ENCODE measurements at places on chromosomes 3 and 15. TPM values are rescaled to one million over a fixed set of nuclear protein-coding genes. Genes with fewer than 3 reads are reported as not detected.
A peak's percentile ranks its signal among the peaks of the same experiment; 100 is the strongest.

DNA sequence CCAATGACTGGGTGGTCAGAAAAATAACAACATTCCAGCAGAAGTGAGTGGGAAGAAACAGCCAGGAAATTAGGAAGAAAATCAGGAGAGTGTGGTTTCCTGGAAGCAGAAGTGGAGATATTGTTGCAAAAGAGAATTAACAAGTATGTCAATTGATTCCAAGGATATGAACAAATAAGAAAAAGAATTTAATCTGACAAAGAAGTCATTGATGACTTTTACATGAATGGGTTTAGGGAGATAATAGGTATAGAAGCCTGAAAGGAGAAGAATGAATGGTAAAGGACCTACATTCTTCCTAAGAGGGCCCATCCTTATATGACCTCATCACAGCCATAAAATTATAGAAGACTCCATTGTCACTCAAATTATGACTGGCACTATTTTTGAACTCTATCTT is 1440.1 kb downstream of the OTOL1 start:
- no peak for DNase-seq

GRCh38 chr3:39241561-39241960 is 38.3 kb downstream of the CX3CR1 start:
- DNase-seq = no peak

DNA sequence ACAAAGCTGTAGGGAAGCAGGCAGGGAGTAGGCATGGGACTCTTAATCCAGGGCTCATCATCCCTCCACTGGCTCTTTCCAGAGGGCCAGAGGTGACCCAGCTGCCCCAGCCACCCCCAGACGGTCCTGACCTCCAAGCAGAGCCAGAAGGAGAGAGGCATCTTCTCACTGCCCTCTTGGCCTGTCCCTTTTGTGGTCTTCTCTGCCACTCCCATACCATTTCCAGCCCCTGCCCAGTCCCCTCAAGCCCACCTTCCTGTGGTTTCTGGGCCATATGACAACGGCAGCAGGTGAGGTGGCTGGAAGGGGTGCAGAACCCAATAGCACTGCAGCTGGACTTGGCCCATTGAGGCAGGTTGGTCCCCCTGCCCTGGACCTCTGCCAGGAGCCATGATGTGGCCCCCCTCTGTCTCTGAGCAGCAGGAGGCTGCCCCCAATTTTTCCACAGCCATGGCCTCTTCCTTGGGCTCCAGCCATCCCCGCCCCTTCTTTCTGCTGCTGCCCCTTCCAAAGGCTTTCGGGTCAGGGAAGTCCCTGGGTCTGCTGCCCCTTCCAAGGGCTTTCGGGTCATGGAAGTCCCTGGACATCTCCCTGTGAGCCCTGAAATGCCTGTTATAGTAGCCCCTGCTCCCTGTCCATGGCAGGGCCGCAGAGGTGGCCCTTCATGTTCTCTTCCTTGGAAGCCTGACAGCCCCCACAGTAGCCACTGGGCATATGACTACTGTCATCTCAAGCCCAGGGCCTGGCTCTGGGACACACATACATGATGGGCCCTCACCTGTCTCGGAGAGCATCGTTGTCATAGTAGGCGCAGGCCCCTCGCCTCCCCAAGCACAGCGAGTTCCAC is 39.5 kb upstream of the RAB6B start:
- no peak for DNase-seq

Gene ZNF502
- polyA plus RNA-seq = 8.6 TPM

- no peak for DNase-seq
Measured at GRCh38 chr15:63196842-63197241, 7.4 kb downstream of the RAB8B start.

DNA sequence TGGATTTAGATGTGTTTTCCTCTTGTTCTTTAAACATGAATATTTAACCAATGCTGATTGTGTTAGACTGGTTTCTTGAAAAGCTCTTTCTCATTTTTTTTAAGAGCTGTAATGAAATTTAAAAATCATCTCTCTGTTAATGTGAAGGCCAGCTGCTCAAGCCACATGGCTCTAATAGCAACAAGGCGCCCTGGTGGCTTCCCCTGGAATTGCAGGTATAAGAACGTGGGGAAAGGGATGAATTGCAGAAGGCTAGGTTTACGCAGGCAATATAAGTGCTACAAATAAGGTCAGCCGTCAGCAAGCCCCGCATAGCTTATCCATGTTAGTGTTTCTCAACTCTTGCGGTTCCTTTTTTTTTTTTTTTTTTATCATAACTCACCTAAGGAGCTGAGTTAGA is 108.5 kb downstream of the SAMMSON start:
- DNase-seq = no peak

DNA sequence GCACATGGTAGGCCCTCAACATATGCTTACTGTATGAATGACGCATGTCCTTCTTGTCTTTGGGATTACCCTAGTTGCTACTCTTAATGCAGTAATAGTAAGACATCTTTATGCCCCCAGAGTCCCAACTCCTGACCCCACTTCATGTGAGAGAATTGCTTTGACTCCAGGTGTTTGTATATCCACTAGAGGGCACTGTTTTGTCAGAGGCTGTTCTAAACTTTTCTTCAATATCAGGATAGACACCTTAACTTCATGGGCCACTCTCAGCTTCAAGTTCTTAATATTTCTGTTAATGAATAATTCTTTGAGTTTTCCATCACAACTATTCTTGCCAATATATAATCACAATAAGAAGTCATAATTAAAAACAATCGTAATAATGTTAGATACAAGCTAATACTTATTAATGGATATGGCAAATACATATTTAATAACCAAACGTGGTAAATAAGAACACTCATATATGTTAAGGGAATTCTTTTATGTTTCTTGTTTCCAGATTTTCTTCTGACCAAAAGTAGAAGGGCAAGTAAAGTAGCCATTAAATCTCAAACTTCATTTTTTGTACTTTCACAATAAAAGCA is 337.2 kb upstream of the DNAJC19 start:
- DNase-seq = no peak

DNA sequence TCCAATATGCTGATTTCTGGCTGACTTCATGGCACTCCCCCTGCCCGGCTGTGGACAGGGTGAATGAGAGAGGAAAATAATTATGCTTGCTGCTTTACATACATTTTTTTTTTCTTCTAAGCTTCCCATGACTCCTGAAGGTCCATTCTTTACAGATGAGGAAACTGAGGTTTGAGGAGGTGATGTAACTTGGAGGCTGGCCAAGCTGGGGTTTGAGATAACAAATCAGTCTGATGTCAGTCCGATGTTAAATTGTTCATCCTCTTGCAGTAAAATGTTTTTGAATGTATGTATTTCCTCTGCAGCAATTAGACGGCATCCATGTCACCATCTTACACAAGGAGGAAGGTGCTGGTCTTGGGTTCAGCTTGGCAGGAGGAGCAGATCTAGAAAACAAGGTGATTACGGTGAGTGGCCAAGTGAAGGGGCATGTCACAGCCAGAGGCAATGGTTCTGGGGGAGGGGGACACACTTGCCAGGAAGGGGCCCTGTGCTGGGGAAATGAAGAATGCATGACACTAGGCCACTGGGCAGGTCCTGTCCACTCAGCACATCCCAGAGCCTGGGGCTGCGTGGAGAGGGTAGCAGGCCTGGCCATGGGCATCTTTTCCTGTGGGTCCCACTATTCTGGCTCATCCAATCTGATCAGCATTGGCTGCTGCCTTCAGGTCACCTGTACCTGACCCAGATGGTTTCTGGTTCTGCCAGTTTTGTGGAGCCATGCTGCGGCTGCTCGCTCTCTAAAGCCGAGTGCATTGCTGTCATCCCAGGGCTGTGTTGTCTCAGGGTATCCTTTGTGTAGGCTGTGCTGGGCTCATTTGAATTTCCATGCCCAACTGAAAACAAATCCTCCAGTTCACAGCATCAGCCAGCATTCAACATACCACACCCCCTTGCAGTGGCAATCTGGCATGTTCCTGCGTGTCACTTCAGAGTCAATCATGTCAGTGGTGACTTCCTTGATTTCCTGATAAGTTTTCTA is 20.4 kb downstream of the STARD5 start:
- no peak for DNase-seq

Gene BUB1B
- 30.4 TPM for polyA plus RNA-seq

Gene SLC9C1
- 0.50 TPM for polyA plus RNA-seq

- DNase-seq = peak; percentile 37
Measured at GRCh38 chr3:105368566-105369499, 2.1 kb downstream of the ALCAM start.

Gene CPEB1
- 0.91 TPM for polyA plus RNA-seq

Gene TEX55
- polyA plus RNA-seq = not detected

DNA sequence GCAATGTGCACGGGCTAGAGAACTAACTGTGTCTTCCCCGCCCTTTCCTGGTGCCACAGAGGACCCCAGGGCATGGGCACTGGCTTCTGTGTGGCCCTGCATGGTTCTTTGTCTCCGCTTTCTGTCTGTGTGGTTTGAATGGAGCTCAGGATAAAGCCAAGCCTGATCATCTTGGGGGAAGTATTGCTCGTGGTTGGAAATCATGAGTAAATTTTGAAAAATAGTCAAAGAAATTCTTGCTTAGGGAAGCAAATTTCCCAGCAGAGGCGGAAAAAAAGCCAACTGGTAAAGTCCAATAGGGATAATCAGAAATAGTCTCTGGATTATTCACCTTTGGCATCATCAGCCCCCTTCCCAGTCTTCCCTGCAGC is 55.4 kb downstream of the MAGEF1 start:
- DNase-seq = no peak

- DNase-seq = no peak
Measured at GRCh38 chr3:32126305-32127015, 20.0 kb downstream of the GPD1L start.

DNA sequence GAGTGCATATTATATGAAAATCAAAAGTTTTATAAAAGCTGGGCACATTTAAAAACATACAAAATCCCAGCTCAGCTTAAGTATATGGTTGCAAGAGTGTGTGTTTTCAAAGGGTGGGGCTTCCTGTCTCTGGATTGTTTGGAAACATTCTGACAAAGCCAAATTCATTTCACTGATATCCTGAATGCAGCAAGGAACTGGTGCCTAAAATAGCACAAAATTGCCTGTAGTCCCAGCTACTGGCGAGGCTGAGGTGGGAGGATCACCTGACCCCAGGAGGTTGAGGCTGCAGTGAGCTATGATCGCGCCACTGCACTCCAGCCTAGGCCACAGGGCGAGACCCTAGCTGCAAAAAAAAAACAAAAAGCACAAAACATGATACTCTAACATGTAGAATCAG is 13.0 kb upstream of the TJP1 start:
- no peak for DNase-seq

DNA sequence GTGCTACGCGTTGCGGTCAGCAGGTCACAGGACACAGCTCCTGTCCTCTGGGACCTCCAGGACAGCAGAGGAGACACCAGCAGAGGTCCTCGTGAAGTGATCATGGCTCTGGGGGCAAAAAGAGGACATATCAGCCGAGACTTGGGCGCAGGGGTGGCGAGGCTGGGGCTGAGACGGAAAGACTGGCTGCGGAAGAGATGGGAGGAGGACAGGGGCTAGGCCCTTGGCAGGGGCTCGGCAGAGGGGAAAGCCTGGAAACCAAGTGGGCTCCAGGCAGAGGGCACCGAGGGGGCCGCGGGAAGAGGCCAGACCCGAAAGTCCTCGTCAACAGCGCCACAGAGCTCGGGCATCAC is 4.9 kb upstream of the CFAP100 start:
- DNase-seq = no peak

Gene PPM1L
- polyA plus RNA-seq = 7.8 TPM

Gene FOXB1
- not detected for polyA plus RNA-seq

DNA sequence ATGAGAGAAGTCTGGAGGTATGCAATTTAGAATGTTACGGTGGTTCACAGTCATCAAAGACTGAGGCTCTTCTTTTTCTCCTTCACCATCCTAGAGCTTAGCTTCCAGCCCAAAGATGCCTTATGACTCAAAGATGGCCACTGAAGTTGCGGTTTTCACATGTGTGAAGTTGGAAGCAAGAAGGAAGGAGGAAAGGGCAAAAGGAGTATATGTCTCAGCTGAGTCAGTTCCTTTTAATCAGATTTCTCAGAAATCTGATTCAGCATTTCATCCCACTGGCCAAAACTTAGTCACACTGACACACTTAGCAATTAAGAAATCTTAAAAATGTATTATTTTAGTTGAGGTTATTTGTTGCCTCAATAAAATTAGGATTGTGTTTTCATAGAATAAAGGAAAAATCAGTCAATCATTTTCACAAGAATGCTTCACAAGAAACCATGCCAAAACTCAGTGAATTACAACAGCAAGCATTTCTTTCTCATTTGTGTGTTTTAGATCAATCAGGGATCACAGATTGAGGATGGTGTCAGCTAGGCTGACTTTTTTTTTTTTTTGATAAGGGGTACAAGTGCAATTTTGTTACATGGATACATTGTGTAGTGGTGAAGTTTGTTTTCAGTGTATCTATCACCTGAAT is 211.1 kb upstream of the GADL1 start:
- no peak for DNase-seq

- DNase-seq = no peak
Measured at GRCh38 chr15:83380059-83380458, 67.1 kb upstream of the SH3GL3 start.

DNA sequence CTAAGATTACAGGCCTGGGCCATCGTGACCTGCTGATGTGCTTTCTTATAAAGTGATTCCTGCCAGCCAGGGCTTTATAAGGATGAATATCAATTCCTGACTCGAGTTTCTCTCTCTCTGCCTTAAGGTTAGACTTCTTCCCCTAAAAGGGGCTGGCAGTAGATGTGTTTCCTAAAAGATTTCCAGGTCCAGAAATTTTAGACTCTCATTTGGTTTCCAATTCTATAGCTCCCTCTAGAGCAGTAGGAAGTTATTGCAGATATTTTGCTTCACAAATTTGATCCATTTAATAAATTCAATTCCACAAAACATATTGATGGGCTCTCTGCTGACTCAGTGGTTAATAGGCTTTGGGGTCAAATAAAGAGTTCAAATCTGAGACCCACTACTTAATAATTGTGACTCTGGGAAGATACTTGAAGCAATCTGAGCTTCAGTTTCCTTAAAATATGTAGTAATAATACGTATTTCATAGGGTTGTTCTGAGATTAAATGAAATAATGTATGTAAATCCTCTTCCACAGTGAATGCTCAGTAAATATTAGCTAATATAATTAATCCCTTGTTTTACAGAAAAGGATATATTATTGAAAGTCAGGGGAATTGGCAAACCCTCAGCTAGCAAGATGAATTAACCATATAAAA is 2.1 kb downstream of the TRIM69 start:
- DNase-seq = no peak

GRCh38 chr15:85688711-85689110 is 106.0 kb downstream of the KLHL25 start:
- DNase-seq = no peak

GRCh38 chr3:196936288-196936687 is 6.0 kb downstream of the NCBP2 start:
- no peak for DNase-seq

Gene LIPH
- polyA plus RNA-seq = 0.10 TPM

DNA sequence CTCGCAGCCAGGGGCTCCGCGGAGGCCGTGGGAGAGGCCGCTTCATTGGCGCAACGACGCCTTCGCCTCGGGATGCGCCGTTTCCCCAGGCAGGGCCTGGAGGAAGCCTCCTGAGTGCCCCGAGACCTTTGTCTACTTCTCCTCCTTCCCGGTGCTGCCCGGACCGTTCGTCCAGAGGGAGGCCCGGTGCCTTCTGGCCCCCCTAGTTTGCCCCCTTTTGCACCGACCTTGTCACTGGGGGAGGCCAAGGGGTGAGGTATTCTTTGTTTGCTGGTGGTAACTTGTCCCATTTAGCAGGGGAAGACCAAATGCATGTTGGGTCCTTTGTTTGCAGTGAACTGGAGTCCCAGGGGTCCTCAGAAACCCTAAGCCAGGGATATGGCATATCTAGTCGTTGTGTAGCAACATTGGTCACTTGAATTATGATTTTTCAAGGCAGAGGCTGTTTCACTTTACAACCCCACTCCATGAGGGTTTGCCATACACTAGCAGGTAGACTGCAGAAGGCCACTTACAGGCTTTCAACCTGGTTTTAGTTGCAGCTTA is 615 bp downstream of the DHX30 start:
- no peak for DNase-seq
